NCI-H1417 (cell line): ENCODE measurements at places on chromosomes 6 and 20.

GRCh38 chr6:30101444-30102413 lies 11.2 kb downstream of the TRIM31 start:
- DNase-seq = peak; percentile 84

DNA sequence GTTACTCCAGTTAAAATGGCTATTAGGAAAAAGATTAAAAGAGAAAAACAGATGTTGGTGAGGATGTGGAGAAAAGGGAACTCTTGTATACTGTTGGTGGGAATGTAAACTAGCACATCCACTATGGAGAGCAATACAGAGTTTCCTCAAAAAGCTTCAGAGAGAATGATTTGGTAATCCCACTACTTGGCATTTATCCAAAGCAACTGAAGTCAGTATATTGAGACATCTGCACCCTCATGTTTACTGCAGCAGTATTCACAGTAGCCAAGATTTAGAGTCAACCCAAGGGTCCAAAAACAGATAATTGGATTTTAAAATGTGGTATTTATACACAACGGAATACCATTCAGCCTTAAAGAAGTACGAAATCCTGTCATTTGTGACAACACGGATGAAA lies 469.5 kb downstream of the QKI start:
- DNase-seq = no peak

- DNase-seq = no peak
Observed at GRCh38 chr20:50381075-50381732, 129.0 kb upstream of the PTPN1 start.

GRCh38 chr6:11413728-11414127 lies 123.8 kb upstream of the TMEM170B start:
- DNase-seq = no peak

- no peak for DNase-seq
Observed at GRCh38 chr6:168122521-168122920, 43.5 kb upstream of the FRMD1 start.

- no peak for DNase-seq
Observed at GRCh38 chr6:5125152-5126006, 40.2 kb downstream of the PPP1R3G start.

DNA sequence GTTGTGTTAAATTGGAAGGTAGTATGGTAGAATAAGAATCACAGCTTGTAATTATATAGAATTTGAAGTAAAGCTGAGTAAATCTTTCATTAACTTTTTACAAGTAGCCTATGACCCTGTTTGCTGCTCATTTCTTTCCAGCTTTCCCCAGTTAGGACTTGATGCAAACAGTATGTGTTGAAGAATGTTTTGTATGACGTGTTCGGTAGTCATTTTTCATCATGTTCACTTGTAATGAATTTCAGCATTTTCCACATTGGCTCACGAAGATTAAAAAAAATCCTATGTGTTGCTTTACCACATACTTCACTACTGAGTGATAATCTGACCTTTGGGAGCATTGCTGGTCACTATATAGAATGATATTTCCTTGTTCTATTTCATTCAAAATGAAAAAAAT lies 162.4 kb downstream of the CDKAL1 start:
- DNase-seq = no peak

DNA sequence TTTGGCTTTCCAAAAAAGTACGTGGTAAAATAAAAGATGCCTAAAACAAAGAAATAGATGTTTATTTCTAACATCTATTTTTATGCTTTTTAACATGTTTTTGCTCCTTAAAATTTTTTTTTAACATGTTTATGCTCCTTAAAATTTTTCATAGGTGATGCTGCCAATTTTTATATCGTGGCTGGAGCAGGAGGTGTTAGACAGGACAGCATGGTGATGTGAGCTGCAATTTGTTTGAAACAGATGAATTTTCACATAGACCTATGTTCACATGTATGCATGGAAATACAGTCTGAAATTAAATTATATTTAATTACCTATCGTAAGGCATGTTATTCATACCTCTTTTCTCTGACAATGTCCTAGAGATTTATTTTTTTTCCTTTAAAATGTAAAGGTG lies 784.8 kb downstream of the EPHA7 start:
- no peak for DNase-seq

- no peak for DNase-seq
Observed at GRCh38 chr20:17059465-17059864, 167.4 kb upstream of the PCSK2 start.

DNA sequence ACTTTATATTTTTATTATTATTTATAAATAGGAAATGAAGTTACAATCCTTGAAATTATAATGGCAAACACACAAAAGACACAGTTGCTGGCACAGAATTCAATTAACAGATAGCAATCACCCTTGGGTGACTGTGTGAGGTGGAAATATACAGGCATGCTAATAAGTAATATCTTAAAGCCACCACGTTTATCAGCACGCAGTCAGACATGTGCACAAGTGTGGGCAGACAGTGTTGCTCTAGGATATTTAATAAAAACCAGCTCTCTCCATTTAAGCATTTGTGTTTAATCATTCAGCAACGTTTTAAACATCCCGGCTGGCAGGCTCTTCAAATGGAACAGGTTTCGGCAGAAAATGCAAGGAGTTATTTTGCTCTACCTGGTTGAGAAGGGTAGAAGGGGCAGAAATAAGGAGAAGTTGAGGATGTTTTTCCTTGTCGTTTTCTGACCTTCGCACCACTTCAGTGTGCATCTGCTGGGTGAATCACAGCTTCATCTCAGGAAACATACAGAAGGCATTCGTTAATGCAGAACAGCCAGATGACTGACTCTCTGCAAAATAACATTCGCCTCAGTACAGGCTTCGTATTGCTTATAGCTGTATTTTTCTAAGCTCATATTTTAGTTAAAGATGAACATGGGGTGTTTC lies 585.1 kb downstream of the QKI start:
- no peak for DNase-seq
